ENCODE measurements at places on chromosomes 13 and 19. TPM values are rescaled to one million over a fixed set of nuclear protein-coding genes. Genes with fewer than 3 reads are reported as not detected.
A peak's percentile ranks its signal among the peaks of the same experiment; 100 is the strongest.

- no peak for ATAC-seq
Measured at GRCh38 chr19:18274219-18274780, at the start of gene IQCN. IQCN (minus strand) TSS chr19:18274452; CDS start chr19:18269478, 4,974 bp downstream.

DNA sequence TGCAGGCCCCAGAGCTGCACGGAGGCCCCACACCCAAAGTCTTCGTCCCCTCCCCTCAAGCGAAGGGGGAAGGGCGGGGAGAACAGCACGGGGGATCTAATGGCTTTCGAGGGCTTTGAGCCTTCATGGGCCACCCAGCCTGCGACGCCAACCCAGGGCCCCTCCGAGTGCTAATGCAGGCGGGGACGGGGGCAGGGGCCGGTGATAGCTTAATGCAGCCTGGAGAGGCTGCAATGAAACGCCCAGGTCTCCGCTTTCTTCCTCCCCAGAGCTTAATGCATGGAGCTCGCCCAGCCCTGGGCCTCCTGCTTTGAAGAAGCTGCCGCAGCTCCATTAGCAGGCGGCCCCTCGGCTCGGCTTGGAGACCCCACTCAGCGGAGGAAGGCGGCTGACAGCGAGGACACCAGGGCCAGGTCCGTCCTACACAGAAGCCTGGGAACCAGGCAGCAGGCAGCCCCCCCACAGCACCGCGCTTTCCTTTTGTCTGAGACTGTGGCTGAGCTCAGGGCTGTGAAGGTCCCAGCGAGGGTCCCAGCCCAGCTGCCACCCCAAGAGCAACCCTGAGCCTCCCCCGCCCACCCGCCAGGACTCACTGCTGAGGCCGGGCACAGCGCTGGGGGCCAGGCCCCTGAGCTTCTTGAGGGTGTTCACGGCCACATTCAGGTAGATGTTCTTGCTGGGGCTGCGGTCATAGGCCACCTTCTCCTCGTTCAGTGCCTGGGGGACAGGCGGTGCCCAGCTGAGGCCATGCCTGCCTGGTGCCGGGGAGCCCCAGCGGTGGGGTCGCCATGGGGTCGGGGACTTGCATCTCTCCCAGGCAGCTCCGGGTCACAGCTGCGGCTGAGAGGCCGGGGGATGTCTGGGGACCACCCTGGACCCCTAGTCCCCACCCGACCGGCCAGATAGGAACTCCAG is 7.5 kb upstream of the ATP8B3 start:
- ATAC-seq: peak; percentile 18

DNA sequence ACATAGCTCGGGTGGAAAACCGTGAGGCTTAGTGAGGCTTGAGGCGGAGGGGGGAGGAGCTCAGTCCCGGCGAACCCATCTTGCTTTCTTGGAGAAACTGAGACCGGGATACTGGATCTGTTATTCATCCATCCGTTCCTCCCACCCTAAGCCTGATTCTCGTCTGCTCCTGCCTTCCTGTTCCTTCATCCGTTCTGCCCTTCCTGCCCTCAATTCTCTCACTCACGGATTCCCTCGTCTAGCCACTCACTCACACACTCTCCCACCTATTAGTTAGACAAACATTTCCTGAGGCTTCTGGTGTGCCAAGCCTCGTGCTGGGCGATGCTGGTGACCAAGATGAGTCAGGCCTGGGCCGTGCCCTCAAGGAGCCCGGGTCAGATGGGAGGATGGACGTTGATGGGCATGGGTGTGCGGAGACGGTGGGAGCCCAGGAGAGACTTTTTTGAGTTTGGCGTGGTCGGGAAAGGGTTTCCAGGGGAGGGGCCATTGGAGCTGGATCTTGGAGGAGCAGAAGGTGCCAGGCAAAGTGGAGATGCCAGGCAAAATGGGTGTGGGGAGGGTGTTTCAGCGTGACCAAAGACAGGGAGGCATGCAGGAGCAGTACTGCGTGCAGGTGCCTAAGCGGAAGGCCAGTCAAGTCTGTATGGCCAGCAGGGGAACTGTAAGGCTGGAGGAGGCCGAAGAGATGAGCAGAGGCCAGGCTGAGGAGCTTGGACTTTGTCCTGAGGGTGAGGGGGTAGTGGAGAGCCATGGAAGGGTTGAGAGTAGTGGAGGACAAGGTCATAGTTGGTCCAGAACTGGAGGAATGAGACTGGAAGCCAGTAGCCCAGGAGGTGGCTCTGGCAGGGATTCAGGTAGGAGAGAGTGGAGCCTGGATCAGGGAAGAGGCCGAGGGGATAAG is 7.4 kb upstream of the CNFN start:
- ATAC-seq: peak; percentile 4

DNA sequence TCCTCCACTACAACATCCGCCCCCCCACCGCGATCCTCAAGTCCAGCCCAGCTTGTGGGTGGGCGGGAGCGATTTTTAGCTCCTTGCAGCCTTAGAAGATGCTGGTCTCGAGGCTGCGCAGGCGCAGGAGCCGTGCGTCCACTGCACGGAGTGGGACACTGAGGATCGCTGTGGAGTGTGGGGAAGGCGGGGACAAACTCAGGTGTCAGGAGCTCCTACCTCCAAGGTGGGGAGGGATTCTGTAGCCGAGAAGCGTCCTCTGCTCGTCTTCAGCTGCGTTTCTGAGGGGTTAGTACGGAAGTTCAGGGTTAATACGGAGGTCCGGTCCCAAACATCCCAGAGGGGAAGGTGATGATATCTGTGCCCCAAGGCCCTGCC is at the start of gene RTBDN:
Gene RTBDN (minus strand): TSS at position 14 of the 378 bp plus-strand sequence. CDS start 4,600 bp downstream, outside the sequence.
- ATAC-seq: no peak

DNA sequence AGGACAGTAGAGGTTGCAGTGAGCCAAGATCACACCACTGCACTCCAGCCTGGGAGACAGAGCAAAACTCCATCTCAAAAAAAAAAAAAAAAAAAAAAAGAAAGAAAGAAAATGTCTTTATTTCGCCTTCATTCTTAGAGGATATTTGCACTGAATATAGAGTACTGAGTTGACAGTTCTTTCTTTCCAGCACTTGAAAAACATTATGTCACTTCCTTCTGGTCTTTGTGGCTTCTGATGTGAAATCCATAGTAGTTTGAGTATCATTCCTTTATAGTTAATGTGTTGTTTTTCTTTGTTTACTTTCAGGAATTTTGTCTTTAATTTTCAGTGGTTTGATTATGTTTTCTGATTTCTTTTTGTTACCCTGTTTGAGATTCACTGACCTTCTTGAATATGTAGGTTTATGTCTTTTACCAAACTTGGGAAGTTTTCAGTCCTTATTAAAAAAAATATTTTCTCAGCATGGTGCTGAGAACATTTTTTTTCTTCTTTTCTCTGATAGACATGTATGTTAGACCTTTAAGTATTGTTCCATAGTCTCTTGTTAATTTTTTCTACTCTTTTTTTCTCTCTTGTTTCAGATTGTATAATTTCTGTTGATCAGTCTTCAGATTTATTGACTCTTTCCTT is 50.1 kb downstream of the PCCA start:
- ATAC-seq: no peak

DNA sequence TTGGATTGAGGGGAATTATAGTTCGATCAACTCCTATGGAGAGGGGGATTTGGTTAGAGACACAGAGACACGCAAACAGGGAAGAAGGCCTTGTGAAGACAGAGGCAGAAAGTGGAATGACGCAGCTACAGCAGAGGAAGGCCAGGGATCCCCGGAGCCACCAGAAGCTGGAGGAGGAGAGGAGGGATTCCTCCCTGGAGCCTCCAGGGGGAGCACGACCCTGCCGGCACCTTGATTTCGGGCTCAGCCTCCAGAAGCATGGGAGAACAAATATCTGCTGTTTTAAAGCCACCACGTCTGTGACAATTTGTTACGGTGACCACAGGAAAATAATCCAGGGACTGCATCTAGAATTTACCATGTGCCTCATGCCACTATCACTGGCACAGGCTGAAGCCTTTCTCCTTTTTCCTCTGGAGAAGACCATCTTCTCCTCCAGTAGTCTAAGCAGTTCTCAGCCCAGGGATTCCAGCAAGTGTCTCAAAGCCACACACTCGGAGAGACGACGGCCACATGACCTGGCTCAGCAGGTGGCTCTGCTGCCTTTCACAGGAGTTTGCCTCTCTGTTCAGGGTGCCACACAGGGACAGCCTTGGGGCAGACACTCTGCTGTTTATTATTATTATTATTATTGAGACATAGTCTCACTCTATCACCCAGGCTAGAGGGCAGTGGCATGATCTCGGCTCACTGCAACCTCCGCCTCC is 39.9 kb upstream of the CCNE1 start:
- ATAC-seq: peak; percentile 34

DNA sequence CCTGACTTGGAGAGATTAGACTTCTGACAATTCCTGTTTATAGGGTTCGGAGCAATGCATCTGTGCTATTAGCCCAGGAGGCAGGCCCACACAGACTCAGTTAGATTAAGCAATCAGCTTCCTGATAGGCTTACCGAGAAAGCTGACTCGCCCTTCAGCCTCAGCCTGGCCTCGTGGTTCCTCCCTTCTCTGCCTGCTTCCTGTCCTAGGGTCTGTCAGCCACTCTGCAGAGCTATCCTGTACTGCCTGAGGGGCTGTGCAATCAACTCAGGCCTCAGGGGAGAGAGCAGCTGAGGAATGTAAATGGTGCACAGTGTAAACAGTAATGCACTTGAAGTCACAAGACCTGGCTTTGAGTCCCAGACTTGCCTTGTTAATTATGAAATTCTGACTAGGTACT is 30.7 kb downstream of the HTR2A start:
- peak; percentile 97 for ATAC-seq

- ATAC-seq: peak; percentile 85
Measured at GRCh38 chr19:48837051-48837524, 797 bp upstream of the HSD17B14 start.

- ATAC-seq: no peak
Measured at GRCh38 chr19:46365561-46365960, 18.7 kb downstream of the PPP5C start.

- no peak for ATAC-seq
Measured at GRCh38 chr13:106859533-106859904, 291.6 kb upstream of the ARGLU1 start.

DNA sequence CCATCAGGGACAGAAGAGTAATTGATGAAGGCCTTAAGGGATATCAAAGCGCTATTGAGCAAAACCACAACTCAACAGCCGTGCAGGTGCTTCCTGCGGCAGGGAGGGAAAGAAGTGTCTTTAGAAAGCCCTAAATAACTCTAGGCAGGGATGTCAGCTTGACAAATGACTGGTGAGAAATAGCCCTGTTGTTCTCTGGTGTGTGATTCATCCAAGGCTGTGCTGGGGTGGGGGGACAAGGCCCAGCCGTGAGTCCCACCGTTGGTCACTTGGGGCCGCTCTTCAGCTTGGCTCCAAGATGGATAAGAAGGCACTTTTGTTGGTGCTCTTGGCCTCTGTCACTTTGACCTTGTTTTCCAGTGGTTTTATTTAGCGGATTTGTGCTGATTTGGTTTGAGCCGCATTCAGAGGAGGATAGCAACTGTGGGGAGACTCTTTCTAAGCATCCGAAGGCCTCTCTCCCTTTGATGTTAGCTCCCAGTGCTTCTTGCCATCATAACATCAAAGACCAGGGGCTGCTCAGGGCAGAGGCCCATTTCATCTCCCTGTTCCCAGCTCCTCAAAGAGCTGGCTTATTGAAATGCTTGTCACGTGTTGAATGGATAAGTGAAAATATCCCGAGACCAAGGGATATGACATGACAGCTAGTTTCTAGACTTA is 130.3 kb upstream of the SERP2 start:
- peak; percentile 64 for ATAC-seq

GRCh38 chr13:88115976-88116375 is 444.8 kb downstream of the SLITRK5 start:
- ATAC-seq: no peak

- ATAC-seq: no peak
Measured at GRCh38 chr19:47187797-47188196, 43.2 kb downstream of the BBC3 start.

DNA sequence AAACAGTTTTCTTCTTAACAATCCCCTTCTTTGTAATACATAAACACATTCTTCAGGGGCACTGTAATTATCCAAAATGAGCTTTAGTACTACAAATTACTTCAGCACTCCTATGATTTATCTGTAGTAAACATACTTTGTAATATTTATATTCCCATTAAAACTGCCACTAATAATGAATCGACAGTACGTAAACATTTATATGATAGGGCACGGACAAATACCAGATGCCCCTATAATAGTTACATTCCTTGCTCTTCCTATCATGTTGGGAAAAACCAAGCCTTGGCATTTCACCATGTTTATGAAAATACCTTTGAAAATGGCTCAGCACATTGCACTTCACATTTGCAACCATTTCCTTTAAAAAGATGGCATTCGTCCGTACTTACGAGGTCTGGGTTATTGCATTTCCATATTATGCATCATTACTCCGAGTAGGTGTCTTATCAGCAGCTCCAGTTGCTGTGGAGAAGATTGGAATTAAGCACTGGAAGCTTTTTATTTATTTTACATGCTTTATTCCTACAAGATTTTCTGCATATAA is 1043.4 kb downstream of the DIAPH3 start:
- no peak for ATAC-seq

GRCh38 chr19:4108767-4109625 is 14.9 kb downstream of the MAP2K2 start:
- no peak for ATAC-seq

- no peak for ATAC-seq
Measured at GRCh38 chr13:73532987-73533510, 474.2 kb downstream of the KLF5 start.

DNA sequence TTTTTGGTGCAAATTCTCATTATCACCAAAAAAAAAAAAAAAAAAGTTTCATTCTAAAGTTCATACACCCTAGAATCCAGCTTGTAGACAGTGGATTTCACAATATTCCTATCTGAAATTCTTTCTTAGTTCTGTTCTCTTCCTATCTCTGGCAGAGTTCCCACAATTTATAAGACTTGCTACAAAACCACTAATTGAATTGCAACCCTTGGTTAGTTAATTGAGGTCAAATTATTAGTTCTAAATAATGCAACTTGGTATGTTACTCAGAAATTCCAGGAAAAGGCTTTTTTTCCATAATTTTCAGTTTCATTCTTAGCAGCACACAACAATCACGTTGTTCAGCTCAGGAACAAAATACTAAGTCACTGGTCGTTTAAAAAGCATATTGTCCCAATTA is 58.5 kb downstream of the SPATA13 start:
- no peak for ATAC-seq

- peak; percentile 53 for ATAC-seq
Measured at GRCh38 chr13:20193162-20193906, 596 bp upstream of the GJB2 start.

GRCh38 chr19:41871573-41872383 is 5.3 kb upstream of the CD79A start:
- no peak for ATAC-seq

GRCh38 chr13:50130123-50130946 is 115.1 kb downstream of the KCNRG start:
- peak; percentile 60 for ATAC-seq

DNA sequence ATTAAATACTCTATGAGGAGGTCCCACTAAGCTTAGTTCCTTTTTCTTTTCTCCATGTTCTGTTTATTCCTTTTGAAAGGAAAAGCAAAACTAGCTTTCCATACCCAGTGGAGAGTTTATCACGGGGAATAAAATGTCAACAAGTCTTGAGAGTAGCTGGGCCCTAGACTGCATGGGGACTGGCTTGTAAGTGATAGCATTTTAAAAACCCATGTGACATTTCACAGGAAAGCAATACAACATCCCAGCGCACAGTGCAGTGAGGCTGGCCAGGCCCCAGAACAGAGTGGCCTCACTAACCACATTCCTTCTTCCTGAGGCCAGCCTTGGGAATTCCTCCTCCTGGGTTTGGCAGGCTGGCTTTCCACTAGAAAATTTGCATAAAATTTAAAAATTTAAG is 149.8 kb downstream of the DLEU7 start:
- peak; percentile 99 for ATAC-seq

Gene ZNF254
- total RNA-seq: 45.9 TPM

Gene SHISA2
- 1.5 TPM for total RNA-seq

Gene CAB39L
- 21.4 TPM for total RNA-seq

Gene PCDH17
- total RNA-seq: 17.7 TPM

Gene ZNF569
- 11.3 TPM for total RNA-seq

Gene PSG1
- total RNA-seq: 0.26 TPM

Gene PSENEN
- 91.8 TPM for total RNA-seq

Gene FBXO17
- total RNA-seq: 20.1 TPM

Gene SHANK1
- total RNA-seq: 7.7 TPM

Gene ESD
- total RNA-seq: 169 TPM

Data from motor neuron (in vitro differentiated cells).